ENCODE measurements at places on chromosomes 2 and 18.

- no peak for DNase-seq
Measured at GRCh38 chr2:3257826-3258225, 119.8 kb downstream of the EIPR1 start.

- no peak for DNase-seq
Measured at GRCh38 chr2:64652231-64653108, 1.2 kb downstream of the SERTAD2 start.

GRCh38 chr2:27721335-27721734 is 50.2 kb upstream of the MRPL33 start:
- DNase-seq, result no peak

- DNase-seq, result no peak
Measured at GRCh38 chr2:240572141-240573031, 4.1 kb downstream of the RNPEPL1 start.

GRCh38 chr2:140905083-140905781 is 1225.6 kb downstream of the LRP1B start:
- no peak for DNase-seq

DNA sequence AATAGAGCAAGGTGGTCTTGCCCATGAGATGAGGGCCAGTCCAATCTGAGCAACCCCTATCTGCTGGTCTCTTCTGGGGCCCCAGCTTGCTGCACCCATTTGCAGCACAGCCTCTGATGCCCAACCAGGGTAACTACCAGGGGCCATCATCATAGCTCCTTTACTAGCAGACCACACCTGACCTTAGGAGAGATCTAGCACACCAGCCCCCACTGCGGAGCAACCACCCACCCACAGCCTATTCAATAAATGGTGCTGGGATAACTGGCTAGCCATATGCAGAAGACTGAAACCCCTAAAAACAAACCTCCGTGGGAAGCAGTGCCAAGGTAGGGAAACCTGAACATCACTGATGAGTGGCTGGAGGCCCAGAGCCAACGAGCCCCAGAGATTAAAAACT is 196.1 kb upstream of the RBBP8 start:
- DNase-seq, result no peak

DNA sequence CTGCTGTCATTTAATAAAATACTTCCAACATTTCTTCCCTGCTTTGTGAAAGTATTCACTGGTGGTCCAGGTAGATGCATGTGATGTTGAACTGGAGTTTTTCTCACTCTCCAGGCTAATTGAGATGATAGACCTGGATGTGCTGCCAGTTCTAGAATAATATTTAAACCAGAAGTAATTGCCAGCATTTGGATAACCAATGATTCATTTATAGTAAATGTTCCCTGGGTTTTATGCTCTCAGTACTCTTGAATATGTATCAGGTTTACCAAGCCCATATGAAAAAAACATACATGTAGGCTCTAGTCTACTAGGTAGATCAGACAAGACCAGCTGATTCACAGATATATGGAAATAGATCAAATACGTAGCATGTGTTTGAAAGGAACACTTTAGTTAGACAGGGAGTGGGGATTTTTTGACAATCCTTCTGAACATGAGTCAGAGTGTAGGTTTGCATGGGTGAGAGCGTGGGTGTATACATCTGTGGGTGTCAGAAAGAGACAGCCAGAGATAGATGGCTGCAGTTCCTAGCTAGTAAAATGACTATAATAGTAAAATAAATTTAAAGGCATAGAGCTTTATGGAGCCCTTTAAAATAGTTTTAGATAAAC is 115.1 kb downstream of the NAB1 start:
- DNase-seq, result no peak

DNA sequence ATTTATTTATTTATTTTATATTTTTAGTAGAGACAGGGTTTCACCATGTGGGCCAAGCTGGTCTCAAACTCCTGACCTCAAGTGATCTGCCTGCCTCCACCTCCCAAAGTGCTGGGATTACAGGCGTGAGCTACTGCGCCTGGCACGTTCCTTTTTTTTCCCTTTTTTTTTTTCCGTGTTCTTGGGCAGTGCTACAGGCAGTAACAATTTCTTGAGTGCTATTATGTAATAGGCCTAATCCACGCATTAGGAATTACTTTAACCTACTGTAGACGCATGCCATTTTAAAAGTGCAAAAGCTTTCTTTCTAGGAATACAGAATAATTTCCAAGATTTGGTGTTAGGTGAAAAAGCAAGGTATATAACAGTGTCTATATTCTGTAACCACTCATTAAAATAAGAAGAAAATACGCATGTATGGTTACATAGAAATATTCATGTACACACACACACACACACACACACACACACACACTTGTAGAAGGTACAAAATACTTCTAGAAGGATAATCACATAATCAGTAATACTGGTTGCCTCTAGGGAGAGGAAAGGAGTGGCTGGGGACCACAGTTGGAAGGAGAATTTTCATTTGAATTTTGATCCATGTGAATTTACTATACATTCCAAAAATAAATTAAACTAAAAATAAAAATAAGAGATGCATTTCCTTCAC is 92.3 kb downstream of the METTL8 start:
- DNase-seq, result no peak

- DNase-seq, result no peak
Measured at GRCh38 chr2:239247401-239248245, 153.2 kb downstream of the HDAC4 start.

DNA sequence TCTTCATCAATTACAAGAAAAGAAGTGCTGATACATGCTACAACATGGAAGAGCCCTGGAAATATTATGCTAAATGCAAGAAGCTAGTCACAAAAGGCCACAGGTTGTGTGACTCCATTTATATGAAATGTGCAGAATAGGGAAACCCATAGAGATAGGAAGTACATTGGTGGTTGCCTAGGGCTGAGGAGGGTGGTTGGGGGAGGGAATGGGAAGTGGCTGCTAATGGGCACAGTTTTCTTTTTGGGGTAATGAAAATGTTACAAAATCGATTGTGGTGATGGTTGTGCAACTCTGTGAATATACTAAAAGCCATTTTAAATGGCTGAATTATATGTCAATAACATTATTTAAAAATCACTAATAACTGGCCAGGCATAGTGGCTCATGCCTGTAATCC is 24.3 kb upstream of the RESP18 start:
- no peak for DNase-seq

DNA sequence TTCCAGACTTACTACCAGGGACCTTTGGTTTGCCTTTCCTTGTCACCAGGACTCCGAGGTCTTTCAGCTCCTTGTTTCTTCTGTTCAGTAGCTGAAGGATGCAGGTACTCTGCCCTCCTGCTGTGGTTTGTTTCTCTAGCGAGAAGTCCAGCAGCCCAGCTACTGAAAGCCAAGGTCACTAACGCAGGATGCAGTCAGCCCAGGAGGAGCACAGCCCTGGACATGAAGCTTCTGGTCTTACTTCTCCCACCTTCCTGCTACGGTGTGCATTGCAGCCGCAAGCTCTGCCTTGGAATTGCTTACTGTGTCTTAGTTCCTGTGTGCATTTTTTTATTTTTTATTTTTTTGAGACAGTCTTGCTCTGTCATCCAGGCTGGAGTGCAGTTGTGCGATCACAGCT is 62.4 kb downstream of the DGKD start:
- DNase-seq, result no peak

DNA sequence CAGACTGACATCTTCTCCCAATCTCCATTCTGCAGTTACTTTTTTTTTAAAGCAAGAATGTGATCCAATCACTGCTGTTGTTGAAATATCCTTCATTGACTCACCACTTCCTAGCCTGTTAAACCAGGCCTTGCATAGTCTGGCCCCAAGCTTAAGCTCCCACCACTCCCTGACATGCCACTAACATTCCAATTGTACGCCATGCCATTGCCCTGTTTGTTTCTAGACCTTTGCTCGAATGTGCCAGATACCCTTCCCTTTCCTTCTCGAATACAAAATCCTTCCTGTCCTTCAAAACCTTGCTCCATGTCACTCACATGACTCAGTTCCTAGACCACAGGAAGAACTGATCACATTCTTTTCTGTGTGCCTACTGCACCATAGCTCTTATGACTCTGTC is 224.2 kb downstream of the CYRIA start:
- no peak for DNase-seq

GRCh38 chr2:30323499-30323898 is 92.2 kb downstream of the LBH start:
- no peak for DNase-seq

GRCh38 chr18:34548973-34549294 is 161.2 kb upstream of the DTNA start:
- DNase-seq, result no peak

DNA sequence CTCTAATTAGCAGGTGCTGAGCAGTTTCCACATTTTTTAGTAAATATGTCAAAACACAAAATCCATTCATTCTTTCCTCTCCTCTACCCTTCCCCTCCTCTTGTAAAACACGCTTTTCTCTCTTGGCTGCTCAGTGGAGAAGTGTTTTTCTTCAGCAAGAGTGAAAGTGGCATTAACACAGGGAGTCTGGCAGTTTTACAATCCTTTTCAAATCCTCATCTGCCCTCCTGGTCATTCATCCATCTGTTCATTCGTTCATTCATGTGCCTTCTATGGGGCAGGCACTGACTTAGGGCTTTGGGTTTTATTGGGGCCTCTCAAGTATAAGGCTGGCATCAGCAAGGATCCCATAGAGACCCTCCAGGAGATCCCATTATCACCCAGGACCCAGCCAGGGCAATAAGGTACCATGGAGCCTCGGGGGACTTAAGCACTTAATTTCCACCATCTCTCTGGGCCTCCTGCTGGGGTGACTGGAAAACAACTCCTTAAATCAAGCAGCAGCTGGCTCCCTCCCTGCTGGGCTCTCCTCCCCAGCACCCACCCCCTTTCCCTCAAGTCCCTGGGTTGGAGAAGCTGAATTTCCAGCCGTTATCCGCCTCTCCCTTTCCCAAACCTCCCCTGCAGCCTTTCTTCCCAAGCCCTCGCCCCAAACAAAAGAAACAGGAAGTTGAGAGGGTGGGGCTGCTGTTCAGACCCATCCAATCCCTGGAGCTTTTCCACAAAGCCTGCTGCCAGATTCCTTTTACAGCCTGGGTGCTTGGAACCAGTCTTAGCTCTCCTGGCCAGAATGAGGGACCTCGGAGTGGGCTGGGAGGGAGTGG is 32.6 kb downstream of the MARCHF4 start:
- no peak for DNase-seq

GRCh38 chr18:63905361-63905760 is 2.4 kb upstream of the SERPINB10 start:
- DNase-seq, result no peak

DNA sequence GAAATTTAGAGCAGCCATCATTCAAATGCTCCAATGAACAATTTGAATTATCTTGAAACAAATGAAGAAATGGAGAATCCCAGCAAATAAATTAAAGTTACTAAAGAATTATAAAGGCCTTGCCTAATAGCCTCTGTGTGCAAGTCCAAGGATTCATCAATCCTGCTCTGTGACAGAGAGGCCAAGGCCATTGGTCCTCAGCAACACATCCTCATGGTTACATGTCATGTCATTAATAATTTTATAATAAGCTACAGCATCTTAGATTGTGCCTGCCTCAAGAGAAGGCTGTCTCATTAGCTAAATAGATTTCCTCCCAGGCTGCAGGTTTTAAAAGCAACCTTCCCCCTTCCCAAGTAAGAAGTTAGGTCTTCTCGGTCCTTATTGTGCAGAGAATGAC is 611.6 kb downstream of the FBXO15 start:
- no peak for DNase-seq

DNA sequence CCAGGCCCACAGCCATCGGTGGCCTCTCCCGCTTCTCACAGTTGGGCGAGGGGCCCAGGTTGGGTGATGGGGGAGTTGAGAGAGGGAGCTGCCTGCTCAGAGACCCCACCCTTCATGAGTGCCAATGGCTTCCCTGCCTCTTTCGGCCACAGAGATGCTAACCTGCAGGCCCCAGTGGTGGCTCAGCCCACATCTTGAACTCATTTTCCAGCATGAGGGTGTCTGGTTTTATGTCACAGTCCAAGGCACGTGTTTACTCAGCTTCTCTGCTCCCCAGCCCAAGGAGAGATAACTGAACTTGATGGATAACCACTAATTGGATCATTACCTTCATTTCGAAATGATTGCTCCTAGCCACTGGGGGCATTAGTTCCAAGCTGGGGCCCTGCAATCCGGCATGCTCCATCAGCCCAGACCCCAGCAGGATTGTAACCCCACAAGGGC is 45.9 kb upstream of the SIX2 start:
- no peak for DNase-seq

DNA sequence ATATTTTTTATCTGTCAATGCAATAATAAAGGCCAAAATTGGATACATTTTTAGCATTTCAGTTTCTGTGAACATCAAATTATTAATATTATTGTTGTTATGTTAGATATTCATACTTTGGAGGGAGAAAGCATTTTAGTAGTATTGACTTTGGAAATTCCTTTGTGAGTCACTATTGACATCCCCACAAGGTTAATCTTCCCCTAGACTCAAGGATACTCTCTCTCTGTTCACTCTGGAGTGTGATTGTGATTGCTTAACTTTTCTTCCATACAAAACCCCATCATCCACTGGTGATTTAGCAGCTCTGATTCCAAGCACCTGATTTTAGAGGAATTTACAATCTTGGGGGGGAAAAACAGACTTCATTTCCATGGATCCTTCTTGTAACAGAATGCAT is 352.0 kb downstream of the THSD7B start:
- no peak for DNase-seq

DNA sequence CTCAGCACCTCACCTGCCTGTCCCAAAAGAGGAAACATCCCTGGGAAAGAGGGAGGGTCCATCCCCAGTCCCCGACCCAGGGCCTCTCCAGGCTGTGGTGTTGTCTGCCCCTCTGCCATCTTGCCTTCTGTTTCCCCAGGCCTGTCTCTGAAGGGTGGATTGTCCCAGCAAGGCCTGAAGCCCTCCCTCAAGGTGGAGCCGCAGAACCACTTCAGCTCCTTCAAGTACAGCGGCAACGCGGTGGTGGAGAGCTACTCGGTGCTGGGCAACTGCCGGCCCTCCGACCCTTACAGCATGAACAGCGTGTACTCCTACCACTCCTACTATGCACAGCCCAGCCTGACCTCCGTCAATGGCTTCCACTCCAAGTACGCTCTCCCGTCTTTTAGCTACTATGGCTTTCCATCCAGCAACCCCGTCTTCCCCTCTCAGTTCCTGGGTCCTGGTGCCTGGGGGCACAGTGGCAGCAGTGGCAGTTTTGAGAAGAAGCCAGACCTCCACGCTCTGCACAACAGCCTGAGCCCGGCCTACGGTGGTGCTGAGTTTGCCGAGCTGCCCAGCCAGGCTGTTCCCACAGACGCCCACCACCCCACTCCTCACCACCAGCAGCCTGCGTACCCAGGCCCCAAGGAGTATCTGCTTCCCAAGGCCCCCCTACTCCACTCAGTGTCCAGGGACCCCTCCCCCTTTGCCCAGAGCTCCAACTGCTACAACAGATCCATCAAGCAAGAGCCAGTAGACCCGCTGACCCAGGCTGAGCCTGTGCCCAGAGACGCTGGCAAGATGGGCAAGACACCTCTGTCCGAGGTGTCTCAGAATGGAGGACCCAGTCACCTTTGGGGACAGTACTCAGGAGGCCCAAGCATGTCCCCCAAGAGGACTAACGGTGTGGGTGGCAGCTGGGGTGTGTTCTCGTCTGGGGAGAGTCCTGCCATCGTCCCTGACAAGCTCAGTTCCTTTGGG is 47.2 kb downstream of the BOLA3 start:
- no peak for DNase-seq

- DNase-seq, result no peak
Measured at GRCh38 chr2:148255929-148256328, 235.0 kb downstream of the MBD5 start.
